ENCODE measurements at places on chromosomes 6 and 20.
A peak's percentile ranks its signal among the peaks of the same experiment; 100 is the strongest.

DNA sequence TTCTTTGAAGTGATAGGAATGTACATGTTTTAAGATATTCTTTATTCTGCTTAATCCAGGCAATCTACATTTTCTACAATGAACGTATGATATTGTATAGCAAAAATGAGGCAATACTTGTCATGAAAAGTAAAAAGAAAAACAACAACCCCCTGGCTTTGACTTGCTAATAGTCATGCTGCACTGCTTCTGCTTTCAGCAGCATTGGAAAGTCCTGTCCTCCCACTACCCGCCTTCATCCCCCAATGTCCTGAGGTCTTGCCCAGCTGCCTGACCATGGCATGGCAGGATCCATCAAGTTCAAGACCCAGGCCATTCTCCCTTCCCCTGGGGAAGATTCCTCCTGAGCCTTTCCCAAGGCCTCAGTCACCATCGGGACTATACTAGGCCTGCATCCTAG lies 156.5 kb downstream of the SH3BGRL2 start:
- no peak for DNase-seq

DNA sequence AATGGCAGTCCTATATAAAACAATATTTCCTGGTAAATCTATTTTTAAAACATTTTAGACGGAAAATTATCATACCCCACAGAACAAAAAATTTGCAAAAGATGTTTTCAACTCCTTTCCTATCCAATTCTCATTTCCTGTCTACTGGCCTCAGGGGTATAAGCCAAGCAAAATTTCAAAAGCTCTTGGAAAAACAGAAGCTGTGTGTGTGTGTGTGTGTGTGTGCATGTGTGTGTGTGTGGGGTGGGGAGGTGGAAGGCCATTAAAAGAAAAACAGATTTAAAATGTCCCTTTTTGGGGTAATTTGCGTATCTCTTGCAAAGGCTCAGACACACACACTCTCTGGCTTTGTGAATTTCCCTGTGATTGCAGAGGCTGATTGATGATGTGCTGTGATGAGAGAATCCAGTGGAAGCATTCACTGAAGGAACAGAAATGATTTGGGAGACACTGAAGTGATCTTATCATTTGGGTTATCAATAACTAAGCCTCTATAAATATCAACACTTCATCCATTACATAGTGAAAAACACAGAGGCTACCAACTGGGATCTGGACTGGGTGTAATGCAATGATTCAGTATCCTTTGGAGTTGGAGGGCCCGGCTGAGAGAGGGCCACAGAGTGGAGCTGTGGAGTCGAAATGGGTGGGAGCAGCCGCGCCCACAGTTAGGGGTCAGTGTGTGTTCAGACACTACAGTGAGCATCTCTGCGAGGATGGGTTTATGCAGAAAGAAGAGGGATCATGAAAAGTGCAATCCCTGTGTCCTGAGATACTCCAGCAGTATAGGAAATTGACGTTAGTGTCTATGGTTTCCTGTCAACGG lies 106.8 kb upstream of the PREP start:
- DNase-seq: no peak

- DNase-seq: no peak
Measured at GRCh38 chr6:157093536-157093935, 229.8 kb downstream of the TMEM242 start.

- DNase-seq: no peak
Measured at GRCh38 chr6:9612489-9612888, 802.4 kb downstream of the TFAP2A start.

GRCh38 chr6:73248192-73248903 lies 14.6 kb downstream of the KHDC1 start:
- no peak for DNase-seq

DNA sequence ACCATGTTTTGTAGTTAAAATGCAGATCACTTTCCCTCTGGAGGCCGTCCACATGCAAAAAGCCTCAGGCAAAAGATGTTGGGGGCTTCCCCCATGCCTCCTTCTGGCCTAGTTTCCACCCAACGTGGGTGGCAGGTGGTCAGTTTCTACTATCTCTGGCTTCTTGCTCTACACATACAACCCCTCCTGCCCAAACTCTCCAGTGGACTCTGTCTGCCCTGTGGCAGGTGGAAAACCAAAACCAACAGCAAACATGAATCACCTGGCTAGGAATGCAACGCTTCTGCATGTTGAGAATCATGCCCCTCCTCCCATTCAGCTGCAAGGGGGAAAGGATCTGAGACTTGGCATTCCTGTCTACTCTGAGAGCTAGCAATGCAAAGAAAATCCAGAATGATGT lies 94.8 kb downstream of the MBOAT1 start:
- DNase-seq: no peak

GRCh38 chr20:34072076-34072475 lies 40.0 kb downstream of the EIF2S2 start:
- no peak for DNase-seq

DNA sequence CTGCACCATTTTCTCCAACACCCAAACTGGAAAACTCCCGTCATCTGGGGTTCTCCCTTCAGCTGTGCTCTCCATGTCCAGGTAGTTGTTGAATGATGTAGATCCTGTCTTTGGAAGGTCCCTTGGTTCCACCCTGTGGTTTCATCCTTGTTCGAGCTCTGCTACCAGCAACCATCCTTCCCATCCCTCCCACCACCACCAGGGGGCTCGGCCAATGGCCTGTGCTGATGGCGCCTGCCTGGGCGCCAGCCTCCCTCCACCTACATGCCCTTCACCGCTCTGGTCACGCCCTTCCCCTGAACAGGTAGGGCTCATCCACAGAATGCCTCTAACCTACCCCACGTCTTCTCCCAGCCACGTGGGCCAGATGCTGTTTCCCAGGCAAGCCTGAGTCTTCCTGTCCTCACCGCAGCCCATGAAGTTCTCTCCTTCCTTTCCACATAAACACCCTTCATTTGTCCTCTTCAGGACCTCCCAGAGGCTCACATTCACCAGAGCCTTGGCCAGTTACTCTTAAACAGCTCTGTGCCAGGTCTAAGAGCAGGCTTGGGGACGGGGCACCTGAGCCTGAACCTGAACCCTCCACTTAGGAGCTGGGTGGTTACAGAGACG lies 75.1 kb upstream of the DUSP22 start:
- peak; percentile 27 for DNase-seq

GRCh38 chr6:150005761-150006651 lies 19.3 kb downstream of the RAET1L start:
- no peak for DNase-seq

- no peak for DNase-seq
Measured at GRCh38 chr6:134707342-134708031, 242.4 kb downstream of the ALDH8A1 start.

Data from activated CD4-positive, alpha-beta T cell treated with anti-CD3 and anti-CD28 coated beads, Interleukin-2, amount 50 U/mL, for 4 hours (primary cell).